ENCODE measurements at places on chromosomes 6 and 20.

DNA sequence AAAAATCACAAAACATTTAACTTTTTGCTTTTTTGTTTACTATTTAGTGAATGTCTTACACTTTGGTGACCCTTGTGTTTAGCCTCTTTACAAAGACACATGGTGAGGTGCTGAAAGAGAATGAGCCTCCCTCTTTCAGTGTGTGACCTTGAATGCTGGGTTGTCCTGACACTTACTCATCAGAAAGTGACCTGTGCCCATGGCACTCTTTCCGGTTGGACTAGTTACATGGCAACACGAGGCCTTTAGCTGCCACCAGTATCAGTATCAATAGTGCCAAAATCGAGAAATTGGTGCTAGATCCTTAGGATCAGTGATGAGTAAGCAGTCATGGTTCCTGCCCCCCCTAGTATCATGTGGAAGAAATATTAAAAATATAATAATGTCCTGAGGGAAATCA is 1.7 kb upstream of the RPL7L1 start:
- DNase-seq, result no peak

DNA sequence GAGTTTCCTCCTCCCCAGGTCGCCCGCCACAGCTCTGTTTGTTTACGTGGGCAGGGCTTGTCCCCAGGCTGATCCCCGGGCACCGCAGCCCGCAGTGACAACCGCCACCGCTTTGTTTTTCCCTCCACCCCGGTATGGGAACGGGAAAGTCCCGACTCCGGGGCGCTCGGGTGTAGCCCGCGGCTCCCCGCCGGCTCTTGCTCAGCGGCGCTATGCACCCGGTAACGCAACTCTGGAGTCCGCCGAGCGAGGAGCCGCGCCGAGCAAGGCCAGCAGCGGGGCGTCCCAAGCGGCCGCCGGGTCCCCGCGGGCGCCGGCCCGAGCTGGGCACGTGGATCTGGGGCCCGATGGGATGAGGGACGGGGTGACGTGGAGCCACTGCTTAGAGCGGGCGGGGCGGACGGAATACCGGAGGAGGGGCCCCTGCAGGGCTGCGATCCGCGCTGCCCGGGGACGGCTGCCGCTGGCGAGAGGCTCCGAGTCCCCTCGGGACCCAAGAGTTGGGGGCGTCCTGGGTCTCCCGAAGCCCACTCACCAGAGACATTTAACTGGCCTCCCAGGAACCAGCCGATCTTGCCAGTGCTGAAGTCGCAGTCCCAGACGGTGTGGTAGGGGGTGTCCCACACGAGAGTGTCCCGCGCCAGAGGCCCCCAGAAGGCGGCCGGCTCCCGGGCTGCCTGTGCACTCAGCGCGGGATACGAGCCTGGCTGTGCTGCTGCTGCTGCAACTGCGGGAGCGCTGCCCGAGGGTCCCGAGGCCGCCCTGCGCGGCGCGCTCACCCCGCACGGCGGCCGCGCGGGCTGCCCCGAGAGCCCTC is 497 bp downstream of the ACSS1 start:
- peak; percentile 80 for DNase-seq

GRCh38 chr6:16031278-16031981 is 97.5 kb upstream of the MYLIP start:
- DNase-seq, result no peak

DNA sequence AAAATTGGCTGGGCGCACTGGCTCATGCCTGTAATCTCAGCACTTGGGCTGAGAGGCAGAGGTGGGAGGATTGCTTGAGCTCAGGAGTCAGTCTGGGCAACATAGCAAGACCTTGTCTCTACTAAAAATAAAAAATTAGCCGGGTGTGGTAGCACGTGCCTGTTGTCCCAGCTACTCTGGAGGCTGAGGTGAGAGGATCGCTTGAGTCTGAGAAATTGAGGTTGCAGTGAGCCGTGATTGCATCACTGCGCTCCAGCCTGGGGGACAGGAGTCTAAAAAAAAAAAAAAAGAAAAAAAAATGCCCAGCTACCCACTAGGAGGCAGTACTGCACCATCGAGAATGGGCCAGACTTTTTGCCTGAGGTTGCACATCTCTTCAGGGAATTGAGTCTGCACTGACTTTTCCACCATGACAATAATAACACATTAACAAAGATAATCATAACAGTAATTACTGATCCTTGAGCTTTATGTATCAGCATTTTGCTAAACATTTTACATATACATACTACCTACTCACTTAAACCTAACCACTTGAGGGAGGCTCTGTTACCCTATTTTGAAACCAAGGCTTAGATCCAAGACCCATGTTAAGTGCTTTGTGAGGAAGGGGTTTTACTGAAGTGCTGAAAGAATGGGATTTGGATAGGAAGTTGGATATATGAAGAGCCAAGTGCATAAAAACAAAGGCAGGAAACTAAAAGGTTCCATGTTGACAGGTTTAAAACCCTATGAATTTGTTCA is 21.0 kb downstream of the SRSF3 start:
- DNase-seq, result peak; percentile 57

DNA sequence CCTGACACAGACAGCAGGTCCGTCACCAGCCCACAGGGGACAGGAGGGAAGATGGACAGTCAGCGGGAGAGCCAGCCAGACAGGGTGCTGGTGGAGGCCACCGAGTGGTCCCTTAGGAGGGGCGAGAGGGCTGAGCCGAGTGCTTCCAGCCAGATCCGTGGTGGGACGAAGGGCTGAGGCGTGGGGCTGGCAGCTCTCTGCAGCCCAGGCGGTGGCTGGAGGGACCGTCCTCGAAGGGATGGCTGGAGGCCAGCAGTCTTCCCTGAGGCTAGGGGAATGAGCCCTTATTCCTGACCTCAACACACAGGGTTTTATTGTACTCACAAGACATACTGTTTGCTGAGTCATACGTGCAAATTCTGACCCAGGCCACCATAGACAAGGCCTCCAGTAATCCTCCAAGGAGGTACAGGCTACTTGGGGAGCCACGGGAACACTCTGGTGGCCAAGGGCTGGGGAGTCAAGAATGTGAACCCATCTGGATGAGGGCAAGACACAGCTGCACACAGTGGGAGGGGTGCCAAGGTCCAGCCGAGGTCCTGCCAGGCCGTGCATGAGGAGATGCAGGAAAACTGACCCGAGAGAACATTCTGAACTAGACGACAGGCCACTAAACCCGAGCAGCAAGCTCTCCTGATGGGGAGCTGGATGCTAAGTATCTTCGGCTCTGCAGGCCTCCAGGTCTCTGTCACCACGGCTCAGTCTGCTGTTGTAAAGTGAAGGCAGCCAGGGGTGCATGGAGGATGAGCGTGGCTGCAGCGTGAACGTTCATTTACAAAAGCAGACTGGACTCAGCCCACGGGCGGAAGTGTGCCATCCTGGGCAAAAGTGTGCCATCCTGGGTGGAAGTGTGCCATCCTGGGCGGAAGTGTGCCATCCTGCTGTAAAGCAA is 242.5 kb downstream of the TTLL2 start:
- no peak for DNase-seq

GRCh38 chr6:136862662-136863061 is 40.3 kb downstream of the PEX7 start:
- DNase-seq, result no peak

DNA sequence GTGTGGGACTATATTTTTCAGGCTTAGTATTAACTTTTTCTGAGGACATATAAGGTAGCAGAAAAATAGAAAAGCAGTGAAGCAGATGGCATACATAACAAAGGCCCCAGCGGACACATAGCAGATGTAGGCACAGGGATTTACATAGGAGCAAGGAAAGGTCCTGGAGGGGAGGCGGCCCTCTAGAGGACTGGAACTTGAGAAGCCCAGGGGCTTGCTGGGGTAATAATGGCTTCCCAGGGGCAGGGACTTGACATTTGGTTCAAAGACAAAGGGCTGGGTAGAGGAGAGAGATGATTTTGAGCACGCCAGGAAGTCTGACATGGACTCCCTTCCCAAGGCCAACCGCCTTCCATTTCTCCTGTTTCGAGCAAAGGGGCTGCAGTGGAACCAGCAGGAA is 31.7 kb upstream of the OSTM1 start:
- DNase-seq, result no peak

- no peak for DNase-seq
Measured at GRCh38 chr20:57749131-57749690, 39.4 kb upstream of the PMEPA1 start.

- no peak for DNase-seq
Measured at GRCh38 chr20:57792386-57793080, 82.7 kb upstream of the PMEPA1 start.

GRCh38 chr20:3043322-3043721 is at the start of gene GNRH2:
Gene GNRH2, plus strand, starts transcription at chr20:3043622. Its CDS starts 793 bp downstream, at chr20:3044415.
- no peak for DNase-seq

GRCh38 chr20:34410336-34410735 is 47.3 kb downstream of the ITCH start:
- DNase-seq, result no peak

DNA sequence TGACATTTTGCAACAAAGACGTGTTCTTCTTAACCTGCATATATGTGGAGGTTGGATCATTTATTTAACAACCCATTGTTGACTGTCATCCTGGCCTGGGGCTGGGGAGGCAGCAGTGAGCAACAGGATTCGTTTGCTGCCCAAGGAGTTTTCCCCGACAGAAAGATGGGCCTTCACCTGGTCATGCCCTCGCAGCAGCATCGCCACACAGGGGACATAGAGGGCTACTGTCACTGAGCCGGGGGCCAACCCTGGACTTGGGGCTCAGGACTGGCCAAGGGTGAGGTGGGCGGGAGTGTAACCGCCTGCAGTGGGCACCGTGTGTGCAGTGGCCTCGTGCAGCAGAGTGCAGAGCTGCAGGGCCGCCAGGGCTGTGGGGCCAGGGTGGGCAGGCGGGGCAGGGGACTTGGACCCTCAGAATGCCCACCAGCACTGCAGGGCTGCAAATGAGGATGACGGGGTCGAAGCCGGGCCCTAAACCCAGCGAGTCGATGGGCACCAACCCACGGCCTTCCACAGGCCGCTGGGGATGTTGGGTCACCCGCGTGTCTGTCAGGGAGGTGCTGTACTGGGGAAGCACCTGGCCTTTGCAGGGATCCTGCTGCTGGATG is 11.8 kb downstream of the DUSP22 start:
- DNase-seq, result no peak

DNA sequence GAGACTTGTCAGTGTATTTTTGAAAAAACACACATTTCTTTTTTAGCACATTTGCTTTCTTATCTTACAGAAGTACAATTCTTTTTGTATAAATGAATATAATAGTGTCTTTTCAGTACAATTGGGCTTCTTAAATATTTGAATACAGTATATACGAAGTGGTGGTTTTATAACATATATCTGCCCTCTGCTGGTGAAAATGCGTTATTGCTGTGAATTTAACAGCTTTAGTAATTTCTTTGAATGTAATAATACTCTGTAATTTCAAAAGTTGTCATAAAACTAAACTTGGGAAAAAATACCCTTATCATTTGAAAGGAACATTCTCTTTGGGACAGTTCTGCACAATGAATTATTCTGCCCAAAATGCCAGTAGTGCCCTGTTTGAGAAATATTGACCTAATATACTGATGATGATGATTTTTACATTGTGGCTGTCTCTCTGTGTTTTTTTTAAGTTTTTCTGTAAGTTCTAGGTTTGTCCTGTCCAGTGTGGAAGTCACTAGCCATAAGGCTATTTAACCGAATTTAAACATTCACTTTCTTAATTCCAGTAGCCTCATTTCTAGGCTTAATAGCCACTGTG is 19.0 kb downstream of the SMAP1 start:
- peak; percentile 41 for DNase-seq

DNA sequence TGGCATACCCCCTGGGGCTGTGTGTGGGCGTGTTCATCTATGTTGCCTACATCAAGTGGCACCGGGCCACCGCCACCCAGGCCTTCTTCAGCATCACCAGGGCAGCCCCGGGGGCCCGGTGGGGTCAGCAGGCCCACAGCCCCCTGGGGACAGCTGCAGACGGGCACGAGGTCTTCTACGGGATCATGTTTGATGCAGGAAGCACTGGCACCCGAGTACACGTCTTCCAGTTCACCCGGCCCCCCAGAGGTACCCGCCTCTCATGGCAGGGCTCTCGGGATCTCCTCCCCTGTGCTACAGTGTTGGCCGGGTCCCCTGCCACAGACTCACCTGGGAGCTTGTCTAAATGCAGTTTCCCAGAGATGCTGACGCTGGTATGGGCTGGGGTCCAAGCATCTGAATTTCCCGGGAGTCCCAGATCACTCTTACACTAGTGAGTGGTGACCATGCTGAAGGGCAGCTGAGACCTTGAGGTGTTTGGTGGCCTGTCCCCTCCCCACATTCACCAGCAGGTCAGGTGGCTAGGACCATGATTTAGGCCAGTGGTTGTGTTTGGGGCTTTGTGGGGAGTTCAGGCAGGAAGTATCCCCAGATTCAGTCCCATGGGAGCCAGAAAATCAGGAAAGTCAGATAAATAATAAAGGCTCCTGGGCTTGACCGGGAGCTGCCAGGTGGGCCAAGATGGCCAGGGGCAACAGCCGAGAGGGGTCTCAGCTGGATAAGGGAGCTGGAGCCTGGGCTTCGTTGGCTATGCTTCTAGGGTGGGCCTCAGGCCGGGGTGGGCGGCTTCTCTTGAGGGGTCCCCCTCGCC is 11.8 kb downstream of the ENTPD6 start:
- no peak for DNase-seq

DNA sequence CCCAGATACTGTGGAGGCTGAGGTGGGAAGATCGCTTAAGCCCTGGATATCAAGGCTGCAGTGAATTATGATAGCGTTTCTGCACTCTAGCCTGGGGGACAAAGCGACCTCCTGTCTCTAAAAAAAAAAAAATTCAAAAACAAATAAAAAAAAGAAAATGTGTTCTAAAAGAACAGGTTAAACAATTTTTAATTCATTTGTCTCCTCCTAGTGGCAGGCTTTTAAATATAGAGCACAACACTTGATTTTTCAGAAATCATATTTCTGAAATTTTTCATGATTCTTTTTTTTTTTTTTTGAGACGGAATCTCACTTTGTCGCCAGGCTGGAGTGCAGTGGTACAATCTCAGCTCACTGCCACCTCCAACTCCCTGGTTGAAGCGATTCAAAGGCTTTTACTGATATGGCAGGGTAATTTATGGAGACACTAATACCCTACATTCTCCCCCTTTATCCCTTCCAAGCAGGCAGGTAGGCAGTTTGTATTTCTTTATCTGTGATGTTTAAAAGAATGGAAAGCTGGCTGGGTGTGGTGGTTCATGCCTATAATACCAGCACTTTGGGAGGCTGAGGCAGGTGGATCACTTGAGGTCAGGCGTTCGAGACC is 8.7 kb upstream of the GTF3C6 start:
- no peak for DNase-seq

DNA sequence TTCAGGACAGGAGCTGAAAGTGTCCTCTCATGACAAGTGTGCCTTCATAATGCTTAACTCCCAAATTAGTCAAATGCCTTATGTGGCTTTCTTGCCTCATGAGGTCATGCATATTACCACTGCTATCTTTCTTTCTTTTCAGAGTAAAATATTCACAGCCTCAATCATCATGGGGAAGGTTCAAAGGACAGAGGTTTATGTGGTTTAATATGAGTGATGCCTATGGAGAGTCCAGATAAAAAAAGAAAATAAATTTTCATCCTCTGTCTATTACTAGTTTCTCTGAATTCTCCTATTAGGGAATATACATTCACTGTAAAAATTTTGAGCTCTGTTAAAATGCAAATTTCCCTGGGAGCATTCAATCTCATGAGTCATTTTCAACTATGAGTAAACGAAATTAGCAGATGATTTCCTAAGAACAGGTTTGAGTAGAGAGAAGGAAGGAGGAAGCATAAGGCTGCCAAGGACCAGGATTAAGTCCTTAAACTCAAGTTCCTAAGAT is 396.9 kb upstream of the ADGRB3 start:
- no peak for DNase-seq

GRCh38 chr6:163701762-163702161 is 287.2 kb downstream of the QKI start:
- no peak for DNase-seq
